ENCODE measurements at places on chromosomes 11 and 22.

- no peak for DNase-seq
Measured at GRCh38 chr22:43462701-43463100, 50.9 kb downstream of the MPPED1 start.

GRCh38 chr11:65663639-65664200, 1.0 kb upstream of the RELA start:
- peak; percentile 92 for DNase-seq

DNA sequence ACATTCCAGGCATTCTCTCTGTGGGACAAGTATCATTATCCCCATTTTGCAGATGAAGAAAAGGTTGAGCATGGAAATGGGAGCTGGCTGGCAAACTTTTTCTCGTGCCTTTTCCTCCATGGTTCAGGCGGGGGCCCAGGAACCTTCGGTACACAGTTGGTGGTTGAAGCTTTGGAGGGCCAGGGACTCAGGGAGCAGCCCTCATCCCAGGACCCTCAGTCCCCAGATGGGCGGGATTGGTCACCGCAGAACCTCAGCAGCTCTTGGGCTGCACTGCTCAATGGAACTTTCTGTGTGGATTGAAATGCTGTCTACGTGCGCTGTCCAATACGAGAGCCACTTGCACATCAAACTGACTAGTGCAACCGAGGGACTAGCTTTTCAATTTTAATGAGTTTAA, 61.2 kb downstream of the TSPAN18 start:
- no peak for DNase-seq

- no peak for DNase-seq
Measured at GRCh38 chr22:26364066-26365015, 64.7 kb upstream of the ASPHD2 start.

DNA sequence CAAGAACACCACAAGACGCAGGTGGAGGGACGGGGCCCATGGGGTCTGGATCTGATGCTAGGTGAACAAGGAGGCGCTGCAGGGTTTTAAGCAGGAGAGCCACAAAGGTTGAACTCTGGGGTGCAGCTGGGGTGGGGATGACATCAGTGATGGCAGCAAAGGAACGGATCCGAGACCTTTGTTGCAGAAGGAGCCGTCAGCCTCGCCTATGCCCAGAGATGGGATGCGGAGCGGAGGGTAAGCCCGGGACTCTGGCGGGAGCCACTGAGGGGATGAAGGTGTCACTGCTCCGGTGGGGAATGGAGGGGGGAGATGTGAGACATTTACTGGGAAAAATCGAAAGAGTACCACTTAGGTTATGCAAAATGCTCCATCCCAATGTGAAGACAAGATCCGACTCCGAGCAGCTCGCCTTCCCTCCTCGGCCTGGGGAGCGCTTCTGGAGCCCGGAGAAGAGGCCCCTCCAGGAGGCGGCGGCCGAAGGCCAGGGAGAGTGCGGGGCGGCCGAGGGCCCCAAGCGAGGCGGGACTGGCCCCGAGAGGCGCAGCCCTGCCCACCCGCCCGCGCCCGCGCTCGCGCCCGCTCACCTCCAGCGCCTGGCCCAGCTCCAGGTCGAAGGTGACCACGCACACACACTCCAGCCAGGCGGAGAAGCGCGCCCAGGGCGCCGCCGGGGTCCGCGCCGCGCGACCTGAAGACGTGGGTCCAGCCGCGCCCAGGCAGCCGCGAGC, 422 bp downstream of the DENND6B start:
- no peak for DNase-seq

DNA sequence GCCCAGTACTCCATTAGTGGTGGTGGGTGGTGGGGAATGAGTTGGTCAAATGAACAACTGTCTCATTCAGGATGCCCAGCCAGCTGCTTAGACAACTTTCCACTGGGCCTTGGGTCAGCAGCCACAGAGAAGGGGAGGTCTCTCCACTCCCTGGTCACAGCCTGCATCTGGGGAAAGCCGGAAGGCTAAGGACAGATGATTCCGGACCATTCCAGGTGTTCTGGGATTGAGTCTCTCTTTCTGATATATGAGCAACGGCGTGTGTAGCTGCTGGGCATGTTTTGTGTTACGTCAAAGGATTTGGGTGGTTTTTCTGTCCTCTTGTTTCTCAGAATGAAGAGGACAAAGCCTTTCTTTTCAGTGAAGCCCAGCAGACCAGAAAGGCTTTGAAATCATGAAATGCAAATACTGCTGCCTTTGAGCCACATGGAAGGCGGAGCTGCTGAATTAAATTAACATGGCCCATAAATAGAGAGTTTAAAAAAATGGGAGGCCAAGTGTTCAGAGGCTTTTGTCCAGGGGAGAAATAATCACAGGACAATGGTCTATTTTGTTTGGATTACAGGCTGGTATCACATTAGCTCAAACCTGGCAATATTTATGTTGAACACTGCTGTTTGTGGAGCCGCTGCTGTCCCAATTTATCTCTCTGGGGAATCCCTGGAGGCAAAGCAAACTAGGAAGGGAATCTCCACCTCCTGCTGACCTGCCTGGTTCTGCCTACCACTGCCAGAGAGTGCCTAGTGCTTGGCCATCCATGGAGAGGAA, 234.4 kb upstream of the E2F8 start:
- no peak for DNase-seq

DNA sequence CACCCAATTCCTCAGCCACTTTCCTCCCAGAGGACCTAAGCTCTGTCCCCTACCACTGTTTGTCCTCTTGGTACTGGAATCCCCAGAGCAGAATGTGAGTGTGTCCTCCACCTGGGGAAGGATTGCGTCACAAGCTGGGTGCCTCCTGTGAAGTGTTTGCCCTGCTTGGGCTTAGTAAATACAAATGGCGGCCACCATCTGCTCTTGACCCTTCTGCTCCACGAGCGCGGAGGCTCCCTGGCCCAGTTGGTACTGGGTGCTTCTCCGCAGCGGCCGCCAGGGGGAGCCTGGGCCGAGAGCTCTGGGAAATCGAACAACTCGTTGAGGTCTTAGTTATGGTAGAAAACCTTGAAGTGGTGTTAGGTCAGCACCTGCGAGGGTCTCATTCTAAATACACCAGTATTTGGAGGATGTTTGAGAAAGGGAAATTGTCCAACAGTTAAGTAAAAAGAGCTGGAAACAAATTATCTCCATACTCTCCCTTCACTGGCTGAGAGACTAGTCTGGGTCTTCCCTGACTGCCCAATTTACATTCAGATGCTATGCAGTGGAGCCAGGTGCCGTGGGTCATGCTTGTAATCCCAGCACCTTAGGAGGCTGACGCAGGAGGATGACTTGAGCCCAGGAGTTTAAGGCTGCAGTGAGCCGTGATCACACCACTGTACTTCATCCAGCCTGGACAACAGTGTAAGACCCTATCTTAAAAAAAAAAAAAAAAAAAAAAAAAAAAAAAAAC, 74.6 kb upstream of the TEAD1 start:
- no peak for DNase-seq

GRCh38 chr22:49763138-49763537, 64.5 kb downstream of the BRD1 start:
- DNase-seq: no peak

DNA sequence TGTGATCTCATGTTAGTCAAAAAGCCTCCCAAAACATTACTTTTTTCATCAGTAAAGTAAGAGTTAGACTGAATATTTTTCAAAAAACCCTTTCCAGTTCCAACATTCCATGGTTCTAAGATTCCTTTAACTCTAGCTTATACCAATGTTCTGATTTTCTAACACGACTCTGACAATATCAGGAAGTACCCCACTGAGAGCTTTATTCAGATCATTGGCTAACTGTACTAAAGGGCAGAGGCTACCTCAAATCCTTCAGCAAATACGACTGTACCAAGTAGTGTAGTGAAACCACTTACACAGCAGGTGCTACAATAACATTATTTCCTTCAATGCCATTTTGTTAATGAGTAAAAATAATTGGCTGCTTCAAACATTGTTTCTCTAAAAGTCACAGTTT, 213.4 kb upstream of the PITPNB start:
- no peak for DNase-seq
